ENCODE measurements at places on chromosomes 7 and 10. TPM values are rescaled to one million over a fixed set of nuclear protein-coding genes. Genes with fewer than 3 reads are reported as not detected.

Gene POLR2J2
- 7.7 TPM for total RNA-seq

Gene TMEM270
- total RNA-seq = not detected

Gene MSMB
- total RNA-seq = not detected

Gene SUN3
- not detected for total RNA-seq

Gene HOXA3
- total RNA-seq = 1.1 TPM

Gene CAV2
- 406 TPM for total RNA-seq

Gene EPO
- total RNA-seq = not detected

Gene AVPI1
- total RNA-seq = 1.9 TPM

Gene COX15
- 46.3 TPM for total RNA-seq

Gene OR2A5
- not detected for total RNA-seq

Gene SP8
- total RNA-seq = not detected

Gene POLR2J
- total RNA-seq = 38.3 TPM

Gene MAD1L1
- total RNA-seq = 45.5 TPM

Gene NEUROD6
- total RNA-seq = not detected

Gene CYP51A1
- 281 TPM for total RNA-seq

Gene IDI2
- not detected for total RNA-seq

Gene PRKG1
- 7.6 TPM for total RNA-seq

Gene ZNF248
- 6.4 TPM for total RNA-seq

Gene NRCAM
- total RNA-seq = 157 TPM

Gene AASS
- total RNA-seq = 62.6 TPM

Gene NYAP1
- 2.7 TPM for total RNA-seq
